ENCODE measurements at places on chromosomes 11 and 22. TPM values are rescaled to one million over a fixed set of nuclear protein-coding genes. Genes with fewer than 3 reads are reported as not detected.

DNA sequence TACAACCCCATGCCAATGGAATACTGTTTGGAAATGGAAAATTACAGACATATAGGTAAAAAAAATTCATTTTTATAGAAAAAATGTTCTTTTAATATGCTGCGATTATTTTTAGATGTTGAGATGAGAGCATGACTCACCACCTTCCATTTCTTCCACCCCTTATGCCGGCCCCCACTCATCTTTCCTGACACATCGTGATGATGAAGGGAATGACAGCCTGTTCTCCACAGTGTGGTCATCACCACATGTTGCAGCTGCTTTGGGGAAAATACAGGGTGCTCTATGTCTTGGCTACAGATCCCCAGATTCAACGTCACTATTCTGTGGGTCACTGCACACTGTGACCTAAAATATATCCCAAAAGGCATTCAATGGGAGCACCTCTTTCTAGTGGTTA lies 916.2 kb downstream of the METTL15 start:
- no peaks in the 10 kb centered on the region for H3K36me3 ChIP-seq
- no peak overlapping the region for H3K27ac ChIP-seq
- DNase-seq: no peak
- H3K27me3 ChIP-seq: no peaks in the 10 kb centered on the region

GRCh38 chr11:122521626-122522025 lies 133.9 kb upstream of the UBASH3B start:
- no peaks in the 10 kb centered on the region for H3K4me1 ChIP-seq
- H3K27me3 ChIP-seq: no peaks in the 10 kb centered on the region
- H3K36me3 ChIP-seq: no peaks in the 10 kb centered on the region
- H3K27ac ChIP-seq: no peak overlapping the region
- no peak for DNase-seq
- H3K4me3 ChIP-seq: no peak overlapping the region

DNA sequence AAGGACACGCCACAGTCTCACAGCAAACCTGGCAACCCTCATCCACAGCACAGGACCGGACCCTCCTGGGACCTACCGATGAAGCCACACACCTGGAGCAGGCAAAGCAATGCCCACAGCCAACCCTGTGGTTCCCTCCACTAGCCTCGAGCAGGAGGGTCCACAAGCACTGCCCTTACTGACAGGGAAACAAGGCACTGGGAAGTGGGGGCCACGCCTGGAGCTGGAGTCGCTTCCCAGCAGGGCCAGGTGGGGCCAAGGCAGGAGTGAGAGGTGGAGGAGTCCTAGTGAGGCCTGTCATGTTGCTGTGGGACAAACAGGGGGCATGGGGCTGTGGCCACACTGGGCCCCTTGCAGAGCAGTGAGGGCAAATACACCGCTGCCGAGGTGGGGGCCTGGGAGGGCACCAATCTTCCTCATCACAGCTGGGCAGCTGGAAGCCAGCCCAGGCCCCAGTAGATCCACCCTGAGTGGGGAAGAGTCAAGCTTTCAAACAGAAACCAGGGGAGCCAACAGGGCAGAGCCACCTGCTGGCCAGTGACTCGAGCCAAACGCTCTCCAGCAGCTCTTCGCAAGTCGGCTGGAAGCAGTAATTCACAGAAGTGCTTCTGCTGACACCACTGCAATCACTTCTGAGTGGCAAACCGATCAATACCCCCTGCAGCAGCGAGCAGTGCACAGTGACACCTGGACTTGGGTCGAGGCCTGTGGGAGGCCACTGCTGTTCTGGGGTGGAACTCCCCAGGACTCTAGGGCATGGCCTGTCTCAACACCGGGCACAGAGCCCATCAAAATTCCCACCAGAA lies 13.7 kb downstream of the SULT4A1 start:
- no peak overlapping the region for H3K4me3 ChIP-seq
- no peaks in the 10 kb centered on the region for H3K27me3 ChIP-seq
- no peak for DNase-seq

GRCh38 chr22:48651981-48652538 lies 1175.6 kb downstream of the BRD1 start:
- H3K4me3 ChIP-seq: no peak overlapping the region
- DNase-seq: no peak
- H3K36me3 ChIP-seq: no peaks in the 10 kb centered on the region
- H3K4me1 ChIP-seq: no peaks in the 10 kb centered on the region
- H3K27ac ChIP-seq: no peak overlapping the region
- H3K27me3 ChIP-seq: no peaks in the 10 kb centered on the region

GRCh38 chr11:63829823-63830489 lies 9.0 kb upstream of the MARK2 start:
- no peaks in the 10 kb centered on the region for H3K27me3 ChIP-seq
- no peak for DNase-seq
- no peak overlapping the region for H3K4me3 ChIP-seq
- H3K27ac ChIP-seq: no peak overlapping the region

Gene DMC1
- total RNA-seq: 0.55 TPM

Gene FIBIN
- not detected for total RNA-seq
